HS-27A (cell line): ENCODE measurements at places on chromosomes 3 and 15.
A peak's percentile ranks its signal among the peaks of the same experiment; 100 is the strongest.

GRCh38 chr3:105458518-105459215 is 92.0 kb downstream of the ALCAM start:
- DNase-seq = no peak

DNA sequence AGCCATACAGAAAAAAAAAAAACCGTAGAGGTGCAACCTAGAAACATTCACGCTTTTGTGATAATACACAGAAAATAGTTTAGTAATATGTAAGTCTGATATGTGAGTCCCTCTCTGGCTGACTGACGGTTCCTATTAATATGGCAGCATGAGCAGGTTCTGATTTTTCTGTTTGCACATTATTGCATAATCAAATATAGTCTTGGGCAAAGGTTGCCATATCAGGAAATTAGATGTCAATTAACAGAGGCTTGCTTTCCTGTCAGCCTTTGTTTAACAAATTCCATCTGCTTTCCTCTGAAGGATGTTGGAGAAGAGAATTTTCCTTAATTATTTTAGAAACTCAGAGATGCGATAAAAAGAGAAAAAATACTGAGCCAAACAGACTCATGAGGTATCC is 14.8 kb downstream of the GABRB3 start:
- DNase-seq = no peak

GRCh38 chr3:21722301-21722700 is 28.7 kb downstream of the ZNF385D start:
- no peak for DNase-seq

GRCh38 chr3:94778289-94778688 is 715.4 kb downstream of the NSUN3 start:
- no peak for DNase-seq

GRCh38 chr3:135908737-135909136 is 56.8 kb upstream of the PPP2R3A start:
- no peak for DNase-seq

DNA sequence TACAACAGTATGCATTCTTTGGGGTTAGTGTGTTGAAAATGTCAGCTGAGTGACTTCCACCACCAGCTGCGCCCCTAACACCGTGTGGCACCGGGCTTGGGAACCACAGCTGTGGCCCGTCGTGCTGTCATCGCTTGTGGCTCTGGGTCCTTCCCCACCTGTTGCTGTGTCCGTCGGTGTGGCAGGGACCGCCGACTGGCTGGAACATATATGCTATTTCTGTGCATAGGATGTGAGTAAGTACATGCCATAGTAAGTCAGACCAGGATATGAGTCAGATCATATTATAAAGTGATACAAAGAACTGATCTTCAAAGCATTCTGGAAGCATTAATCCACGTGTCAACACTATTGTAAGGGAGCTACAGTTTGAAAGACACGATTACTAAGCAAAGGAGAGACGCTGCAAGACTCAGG is 31.9 kb downstream of the EHD4 start:
- peak; percentile 64 for DNase-seq

GRCh38 chr3:50259432-50260026 is 9.4 kb upstream of the SEMA3B start:
- DNase-seq = no peak

DNA sequence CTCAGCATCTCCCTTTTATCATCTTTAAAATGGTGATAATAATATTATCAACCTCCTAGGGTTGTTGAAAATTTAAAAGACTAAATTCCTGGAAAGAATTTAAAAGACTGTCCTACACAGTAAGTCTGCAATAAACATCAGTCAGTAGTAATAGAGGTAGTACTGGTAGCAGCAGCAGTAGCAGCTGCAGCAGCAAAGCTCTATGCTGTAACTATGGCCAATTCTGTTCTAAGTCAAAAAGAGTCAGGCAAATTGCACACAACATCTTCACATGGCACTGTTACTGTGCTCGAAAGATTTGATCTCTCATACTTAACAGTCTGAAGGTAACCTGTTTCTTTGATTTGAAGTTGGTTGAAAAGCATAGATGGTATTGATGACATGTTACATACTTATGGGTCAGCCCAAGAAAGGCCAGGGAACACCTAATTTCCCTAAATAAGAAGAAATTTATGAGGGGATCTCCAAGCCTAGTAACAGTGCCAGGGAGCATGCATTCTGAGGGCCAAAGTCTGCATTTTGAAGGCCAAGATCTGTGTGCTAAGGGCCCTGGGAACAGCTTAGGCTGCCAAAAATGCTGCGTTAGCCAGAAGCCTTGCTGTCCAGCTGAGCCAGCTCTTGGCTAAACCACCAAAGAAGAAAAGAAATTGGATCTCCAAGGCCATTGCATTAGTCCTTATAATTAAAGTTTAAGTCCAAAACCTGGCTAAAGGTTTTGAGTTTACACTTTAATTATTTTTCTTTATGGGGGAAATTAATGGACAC is 68.2 kb downstream of the SIDT1 start:
- DNase-seq = no peak

DNA sequence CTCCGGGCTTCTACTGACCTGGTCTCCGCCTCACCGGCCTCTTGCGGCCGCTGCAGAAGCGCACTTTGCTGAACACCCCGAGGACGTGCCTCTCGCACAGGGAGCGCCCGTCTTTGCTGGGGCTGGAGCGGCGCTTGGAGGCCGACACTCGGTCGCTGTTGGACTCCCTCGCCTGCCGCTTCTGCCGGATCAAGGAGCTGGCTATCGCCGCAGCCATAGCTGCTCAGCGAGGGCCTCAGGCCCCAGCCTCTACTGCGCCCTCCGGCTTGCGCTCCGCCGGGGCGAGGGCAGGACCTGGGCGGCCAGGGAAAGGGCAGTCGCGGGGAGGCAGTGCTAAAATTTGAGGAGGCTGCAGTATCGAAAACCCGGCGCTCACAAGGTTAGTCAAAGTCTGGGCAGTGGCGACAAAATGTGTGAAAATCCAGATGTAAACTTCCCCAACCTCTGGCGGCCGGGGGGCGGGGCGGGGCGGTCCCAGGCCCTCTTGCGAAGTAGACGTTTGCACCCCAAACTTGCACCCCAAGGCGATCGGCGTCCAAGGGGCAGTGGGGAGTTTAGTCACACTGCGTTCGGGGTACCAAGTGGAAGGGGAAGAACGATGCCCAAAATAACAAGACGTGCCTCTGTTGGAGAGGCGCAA is 319.2 kb downstream of the FGF12 start:
- no peak for DNase-seq

GRCh38 chr15:36882487-36883131 is 217.7 kb downstream of the MEIS2 start:
- no peak for DNase-seq

DNA sequence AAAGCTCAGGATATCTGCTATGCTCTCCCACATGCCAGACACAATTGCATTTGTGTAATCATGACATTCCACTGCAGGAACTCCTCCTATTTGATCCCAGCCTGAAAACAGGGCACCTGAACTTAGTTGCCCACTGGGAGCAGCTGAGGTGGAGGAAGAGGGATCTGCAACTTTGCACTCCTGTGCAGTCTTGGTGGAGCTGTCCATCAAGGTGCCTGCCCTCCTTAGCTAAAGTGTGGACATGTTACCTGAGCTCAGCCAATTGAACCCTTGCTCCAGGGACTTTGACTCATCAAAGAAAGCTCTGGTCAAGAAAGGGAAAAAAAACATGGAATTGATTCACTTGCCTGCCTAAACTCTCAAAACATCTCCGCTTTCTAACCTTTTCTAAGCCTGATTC is 33.3 kb upstream of the TUBGCP5 start:
- no peak for DNase-seq

DNA sequence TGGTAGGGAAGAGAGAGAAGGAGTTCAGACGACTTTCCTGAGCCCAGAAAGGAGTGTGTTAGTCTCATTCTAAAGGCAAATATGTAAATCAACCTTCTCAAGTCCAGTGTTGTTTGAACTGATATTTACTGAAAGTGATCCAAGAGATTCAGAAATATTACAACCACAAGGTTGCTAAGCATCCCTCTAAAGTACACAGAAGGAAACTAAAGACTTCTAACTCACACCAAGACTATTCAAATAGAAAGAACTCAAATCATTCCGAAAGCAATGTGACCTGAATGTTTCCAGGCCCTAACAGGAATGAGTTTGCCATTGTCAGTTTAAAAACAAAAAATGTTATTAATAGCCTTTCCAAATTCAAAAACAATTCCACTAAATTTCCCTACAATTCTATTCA is 56.9 kb upstream of the VGLL3 start:
- no peak for DNase-seq

- no peak for DNase-seq
These were observed 183.1 kb downstream of the FAM43A start for GRCh38 chr3:194868831-194869230.

DNA sequence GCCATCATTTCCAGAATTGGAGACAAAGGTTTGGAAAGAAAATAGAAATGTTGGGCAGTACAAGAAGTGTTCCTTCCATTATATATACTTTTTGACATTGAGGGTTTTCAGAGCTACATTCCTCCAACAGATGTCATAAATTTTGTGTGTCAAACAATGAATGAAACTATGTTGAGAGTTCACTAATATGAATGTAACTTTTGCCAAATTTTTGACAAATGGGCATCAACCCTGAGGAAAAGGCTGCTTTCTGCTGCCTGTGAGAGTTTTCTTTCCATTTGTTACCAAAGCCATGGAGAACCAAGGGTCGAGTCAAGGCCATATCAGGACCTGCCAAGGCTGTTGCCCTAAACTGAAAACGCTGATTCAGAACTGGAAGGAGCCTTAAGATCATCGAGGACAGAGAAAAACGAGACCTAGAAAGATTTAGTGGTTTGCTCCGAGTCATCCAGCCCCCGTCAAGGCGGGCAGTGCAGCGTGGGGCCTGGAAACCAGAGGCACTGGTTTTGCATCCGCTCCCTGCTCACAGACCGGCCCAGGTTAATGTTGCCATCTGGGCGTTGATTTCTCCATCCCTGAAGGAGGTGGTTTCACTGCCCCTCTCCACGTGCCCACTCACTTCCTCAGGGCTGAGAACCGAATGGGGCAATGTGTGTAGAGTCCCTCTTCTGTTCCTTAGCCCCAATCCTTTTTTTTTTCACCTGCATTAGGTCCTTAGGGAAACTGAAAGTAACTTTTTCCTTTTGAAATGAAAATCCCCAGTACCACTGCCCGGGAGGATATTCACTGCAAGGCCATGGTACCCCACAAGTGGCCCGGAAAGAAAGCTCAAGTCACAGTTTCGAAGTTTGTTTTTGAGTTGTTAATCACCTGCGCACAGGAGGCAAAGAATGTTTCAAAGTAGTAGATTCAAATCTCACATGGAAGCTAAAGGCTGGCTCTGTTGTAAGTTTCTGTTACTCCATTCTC is 32.8 kb downstream of the TPM1 start:
- DNase-seq = no peak

- no peak for DNase-seq
These were observed 90.6 kb downstream of the SOX14 start for GRCh38 chr3:137854533-137855261.

DNA sequence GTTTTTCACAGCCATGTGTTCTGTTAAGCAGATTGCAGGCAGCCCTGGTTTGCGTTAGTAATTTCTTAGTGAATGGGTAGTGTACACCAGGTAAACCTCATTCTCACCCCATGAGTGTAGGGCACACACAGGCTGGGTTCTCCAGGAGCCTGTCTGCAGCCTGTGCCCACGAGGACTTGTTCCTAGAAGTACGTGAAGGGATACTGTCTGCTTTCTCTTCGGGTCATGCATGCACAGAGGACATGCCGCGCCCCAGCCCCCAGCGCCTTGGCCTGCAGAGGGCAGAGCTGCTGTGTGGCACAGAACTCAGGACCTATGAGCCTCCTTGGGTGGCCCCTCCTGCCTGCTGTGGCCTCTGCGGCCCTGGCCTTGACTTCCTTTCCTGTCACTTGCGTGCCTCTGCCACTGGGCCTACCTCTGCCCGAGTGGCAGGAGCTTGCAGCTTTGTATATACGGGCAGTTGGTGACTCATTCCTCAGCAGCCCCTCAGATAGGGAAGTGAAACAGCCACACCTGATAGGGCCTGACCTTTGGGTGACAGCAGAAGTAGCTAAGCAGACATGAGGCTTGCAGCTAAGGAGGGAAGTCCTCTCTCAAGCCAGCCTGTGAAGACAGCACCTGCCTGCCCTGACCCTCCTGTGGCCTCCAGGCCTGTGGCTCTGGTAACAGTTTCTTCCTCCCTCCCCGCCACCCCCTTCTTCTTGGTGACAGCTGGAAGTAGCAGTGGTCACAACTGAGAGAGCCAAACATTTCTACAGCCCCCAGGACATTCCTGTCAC is 19.5 kb downstream of the PPCDC start:
- DNase-seq = no peak

DNA sequence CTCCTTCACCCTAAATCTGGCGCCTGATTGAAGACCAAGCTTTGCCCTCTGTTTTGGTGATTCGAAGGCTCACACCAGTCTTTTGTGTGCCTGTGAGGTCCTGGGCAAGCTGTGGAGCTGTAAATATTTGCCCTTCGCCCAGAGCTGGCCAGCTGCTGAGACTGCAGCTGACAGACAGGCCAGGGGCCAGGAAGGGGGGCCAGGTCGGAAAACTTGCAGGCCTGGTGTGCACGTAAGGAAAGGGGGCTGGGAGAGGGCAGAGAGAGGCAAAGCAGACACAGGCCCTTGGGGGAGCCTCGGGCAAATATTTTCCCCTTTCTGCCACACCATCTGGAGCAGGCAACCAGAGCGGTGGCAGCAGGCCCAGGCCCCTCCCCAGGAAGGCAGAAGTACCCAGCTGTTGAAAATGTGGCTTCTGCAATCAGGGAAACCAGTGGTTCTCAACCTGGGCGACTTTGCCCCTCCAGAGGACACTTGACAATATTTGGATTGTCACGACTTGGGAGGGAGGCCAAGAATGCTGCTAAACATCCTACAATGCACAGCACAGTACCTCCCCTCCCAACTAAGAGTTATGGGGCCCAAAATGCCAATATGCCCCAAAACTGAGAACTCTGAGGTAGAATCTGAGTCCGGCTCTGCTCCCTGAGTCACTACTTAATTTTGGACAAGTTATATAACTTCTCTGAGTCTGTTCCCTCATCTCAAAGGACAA is 2.5 kb downstream of the PDZRN3 start:
- DNase-seq = no peak

- DNase-seq = no peak
These were observed 31.7 kb downstream of the GOLGA6A start for GRCh38 chr15:74050556-74051234.

DNA sequence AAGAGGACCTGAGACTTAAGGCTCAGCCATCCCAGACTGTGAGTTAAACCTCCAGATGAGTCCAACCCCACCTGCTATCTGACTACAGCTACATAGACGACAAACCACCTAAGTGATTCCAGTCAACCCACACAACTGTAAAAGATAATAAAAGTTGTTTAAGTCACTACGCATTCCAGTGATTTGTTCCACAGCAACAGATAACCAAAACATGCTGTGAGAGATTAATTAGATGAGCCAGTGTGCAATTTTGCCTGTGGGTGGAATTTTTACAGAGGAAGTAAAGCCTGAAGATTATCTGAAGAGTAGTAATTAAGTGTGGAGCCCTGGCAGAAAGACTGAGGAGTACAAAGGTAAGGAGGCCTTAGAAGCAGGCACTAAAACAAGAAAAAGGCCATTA is 5.4 kb downstream of the BTBD1 start:
- no peak for DNase-seq

DNA sequence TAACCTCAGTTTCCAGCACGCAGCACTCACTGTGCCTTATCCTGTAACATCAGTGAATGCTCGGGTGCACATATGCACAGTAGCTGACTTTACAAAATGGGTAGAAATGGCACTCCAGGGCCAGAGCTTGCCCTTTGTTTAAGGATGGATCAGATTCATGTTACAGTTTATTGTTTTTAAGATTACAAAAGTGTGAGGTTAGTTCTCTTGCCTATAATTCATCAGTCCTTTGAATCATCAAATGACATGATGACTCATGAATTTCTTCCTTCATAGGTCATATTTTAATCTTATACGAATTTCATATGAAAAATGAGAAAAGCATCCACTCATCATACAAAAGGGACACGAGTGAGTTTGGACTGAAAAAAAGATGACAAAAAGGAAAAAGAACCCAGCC is 545.3 kb downstream of the GBE1 start:
- DNase-seq = peak; percentile 74
